ENCODE measurements at places on chromosomes 3 and 15. TPM values are rescaled to one million over a fixed set of nuclear protein-coding genes. Genes with fewer than 3 reads are reported as not detected.

FBXL2 gene
- total RNA-seq = 7.5 TPM

CD96 gene
- 2.9 TPM for total RNA-seq

DNA sequence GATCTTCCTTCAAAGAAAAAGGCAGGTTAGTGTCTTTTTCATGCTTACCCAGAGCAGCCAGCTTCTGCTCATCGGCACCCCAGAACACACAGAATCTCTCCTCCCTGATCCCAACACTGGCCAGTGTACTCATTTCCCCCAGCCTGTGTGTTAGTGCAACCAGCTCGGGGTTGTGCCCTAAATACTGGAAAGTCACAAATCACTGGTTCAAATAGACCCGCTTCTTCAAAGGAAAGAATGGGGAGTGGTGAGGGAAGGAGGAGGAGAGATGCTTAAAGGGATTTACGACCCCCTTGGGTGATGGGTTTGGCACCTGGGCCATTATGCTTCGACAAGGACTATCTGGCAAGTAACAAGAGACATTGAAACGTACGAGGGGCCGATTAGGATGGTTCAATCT is 114.0 kb downstream of the FOXB1 start:
- H3K27me3 ChIP-seq = peaks cover 19% of the 10 kb centered on the region
- H3K27ac ChIP-seq = no peak overlapping the region
- no peak overlapping the region for H3K4me3 ChIP-seq
- no peak for DNase-seq

GRCh38 chr15:98282656-98283332 is 322.3 kb downstream of the ARRDC4 start:
- H3K36me3 ChIP-seq = no peaks in the 10 kb centered on the region
- H3K27me3 ChIP-seq = peaks cover 19% of the 10 kb centered on the region
- no peak for DNase-seq
- H3K27ac ChIP-seq = no peak overlapping the region
- no peak overlapping the region for H3K4me3 ChIP-seq
- H3K4me1 ChIP-seq = no peaks in the 10 kb centered on the region

DNA sequence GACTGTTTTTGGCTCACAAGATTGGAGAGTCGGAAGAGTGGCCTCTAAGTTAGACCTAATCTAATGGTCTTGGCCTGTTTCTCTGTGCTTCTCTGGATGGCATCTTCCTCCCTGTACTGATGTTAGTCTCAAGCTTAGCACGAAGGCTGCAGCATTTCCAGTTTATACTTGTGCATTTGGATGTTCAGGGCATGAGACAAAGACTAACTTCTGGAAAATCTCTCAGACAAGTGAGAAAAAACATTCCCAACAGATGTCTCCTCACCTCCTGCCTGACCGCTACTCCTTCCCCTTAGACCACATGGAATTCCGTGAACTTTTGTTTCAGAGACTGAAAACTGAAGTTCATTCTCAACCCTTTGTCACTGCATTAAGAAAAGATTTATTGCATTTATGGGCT is 410.8 kb upstream of the MCTP2 start:
- H3K27me3 ChIP-seq = no peaks in the 10 kb centered on the region
- no peaks in the 10 kb centered on the region for H3K36me3 ChIP-seq
- H3K4me1 ChIP-seq = no peaks in the 10 kb centered on the region
- H3K4me3 ChIP-seq = no peak overlapping the region

DNA sequence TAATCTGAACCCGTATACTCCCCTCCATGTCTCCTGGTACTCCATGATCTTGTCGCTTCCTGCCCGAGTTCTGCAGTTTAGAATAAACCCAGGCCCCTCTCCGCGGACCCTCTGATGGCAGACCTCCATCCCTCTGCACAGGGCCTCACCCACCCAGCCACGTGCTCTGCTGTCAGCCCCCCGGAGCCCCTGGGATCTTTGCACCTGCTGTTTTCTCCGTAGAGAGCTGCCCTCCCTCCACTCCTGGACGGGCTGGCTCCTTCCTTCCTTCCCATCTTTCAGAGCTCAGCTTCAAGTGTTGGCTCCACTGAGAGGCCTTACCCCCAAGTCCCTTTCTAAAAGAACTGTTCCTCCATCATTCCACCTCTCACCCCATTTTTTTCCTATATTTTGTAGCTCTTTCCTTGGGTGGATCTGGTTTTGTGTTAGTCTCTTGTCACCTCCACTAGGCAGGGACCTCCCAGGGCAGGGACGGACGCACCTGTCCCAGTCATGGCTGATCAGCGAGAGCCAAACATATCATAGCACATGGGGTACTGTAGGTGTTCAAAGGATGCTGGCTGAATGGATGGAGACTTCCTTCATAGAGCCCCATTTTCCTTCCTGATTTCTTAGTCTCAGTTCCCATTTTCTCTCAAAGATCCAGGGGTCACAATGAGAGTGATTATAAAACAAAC is 106.6 kb downstream of the VGLL4 start:
- H3K36me3 ChIP-seq = no peaks in the 10 kb centered on the region
- no peaks in the 10 kb centered on the region for H3K27me3 ChIP-seq
- H3K4me3 ChIP-seq = no peak overlapping the region
- H3K4me1 ChIP-seq = peaks cover 2% of the 10 kb centered on the region
- H3K27ac ChIP-seq = no peak overlapping the region
- DNase-seq = no peak
